ENCODE measurements at places on chromosomes 3 and 15.

GRCh38 chr3:33438284-33438668 is 1.9 kb downstream of the UBP1 start:
- no peak for DNase-seq

DNA sequence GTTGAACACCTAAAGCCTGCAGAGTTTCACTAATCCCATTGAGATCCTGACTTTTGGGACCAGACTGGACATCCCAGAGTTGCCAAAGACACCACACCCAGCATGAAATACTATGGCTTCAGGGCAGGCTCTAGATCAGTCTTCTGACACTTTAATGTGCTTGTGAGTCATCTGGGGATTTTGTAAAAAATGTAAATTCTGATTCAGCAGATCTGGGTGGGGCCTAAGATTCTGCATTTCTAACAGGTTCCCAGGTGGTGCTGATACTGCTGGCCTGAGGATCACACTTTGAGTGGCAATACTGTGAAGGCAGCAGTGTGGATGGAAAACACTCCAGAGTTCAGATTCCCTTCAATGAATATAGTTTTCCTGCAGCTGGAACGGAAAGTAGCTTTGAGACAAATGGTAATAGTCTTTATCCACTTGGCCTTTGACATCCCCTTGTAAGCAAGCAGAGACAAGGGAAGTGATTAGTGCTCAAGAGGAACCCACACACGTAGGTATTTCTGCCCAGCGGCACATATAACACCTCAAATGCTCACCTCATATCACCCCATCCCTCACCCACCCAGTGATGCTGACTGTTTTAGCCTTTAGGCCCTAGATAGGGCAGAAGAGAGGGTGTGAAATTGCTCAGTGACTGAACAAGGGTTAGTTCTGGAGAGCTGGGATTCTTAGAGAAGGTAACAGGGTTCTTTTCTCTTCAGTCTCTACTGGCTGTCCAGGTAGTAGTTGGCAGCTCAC is 51.5 kb upstream of the GSK3B start:
- DNase-seq: peak; percentile 70

DNA sequence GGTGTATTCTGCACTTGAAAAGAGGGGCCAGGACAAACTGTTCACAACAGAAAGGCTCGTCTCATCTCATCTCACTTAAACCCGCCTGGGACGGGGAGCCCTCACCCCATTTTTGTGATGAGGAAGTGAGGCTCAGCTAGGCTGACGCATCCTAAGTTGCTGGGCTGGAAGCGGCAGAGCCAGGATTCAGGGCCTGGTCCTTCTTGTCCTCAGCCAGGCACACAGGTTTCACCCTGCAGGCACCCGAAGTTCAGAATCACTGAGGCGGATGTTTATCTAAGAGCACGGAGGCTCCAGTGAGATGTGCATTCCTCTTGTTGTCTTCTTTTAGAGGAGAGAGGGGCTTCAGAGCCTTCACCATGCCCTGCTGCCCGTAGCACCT is 51.1 kb upstream of the PLXNA1 start:
- DNase-seq: no peak

DNA sequence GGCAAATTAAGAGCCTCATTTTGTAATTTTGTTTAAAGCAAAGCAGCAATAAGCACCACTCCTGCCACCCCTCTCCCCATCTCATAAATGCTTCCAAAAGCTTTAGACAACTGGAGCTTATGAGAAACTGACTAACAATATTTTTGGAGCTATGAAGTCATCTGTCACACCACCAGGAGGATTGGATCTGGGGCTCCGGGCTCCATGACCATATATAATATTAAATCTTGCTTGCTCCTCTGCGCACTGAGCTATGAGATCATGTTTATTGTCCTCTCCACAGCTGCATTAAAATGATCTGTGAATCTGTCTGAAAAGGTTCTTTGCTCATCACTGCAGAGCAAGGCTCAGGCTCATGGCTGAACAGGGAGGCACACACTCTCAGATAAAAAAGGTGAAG is 323.7 kb downstream of the ZNF621 start:
- DNase-seq: no peak

- no peak for DNase-seq
These were observed 74.9 kb downstream of the NBEAL2 start for GRCh38 chr3:47054412-47054811.

All from HTR-8/SVneo (cell line).